ENCODE measurements at places on chromosomes 3 and 15.
A peak's percentile ranks its signal among the peaks of the same experiment; 100 is the strongest.

- no peak for DNase-seq
These were observed 126.8 kb upstream of the CPNE4 start for GRCh38 chr3:132161608-132162007.

GRCh38 chr15:73139744-73140553, 87.7 kb downstream of the NEO1 start:
- DNase-seq = no peak

DNA sequence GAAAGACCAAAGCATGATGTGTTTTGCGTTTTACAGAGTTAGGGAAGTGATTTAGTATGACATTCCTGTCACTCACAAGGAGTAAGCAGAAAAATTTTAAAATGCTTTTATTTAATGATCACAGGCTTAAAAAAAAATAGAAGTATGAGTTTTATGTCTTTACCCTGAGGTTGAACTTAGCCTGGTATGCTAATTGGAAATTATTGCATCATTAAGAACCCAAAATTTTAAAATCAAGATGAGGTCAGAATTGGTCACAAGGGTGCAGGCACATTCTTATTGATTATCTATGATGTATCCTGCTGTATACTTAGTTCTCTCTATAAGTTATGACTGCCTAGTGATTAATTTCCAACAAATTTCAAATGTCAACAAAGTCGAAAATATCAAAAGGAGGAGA, 585.6 kb upstream of the ALCAM start:
- DNase-seq = no peak

DNA sequence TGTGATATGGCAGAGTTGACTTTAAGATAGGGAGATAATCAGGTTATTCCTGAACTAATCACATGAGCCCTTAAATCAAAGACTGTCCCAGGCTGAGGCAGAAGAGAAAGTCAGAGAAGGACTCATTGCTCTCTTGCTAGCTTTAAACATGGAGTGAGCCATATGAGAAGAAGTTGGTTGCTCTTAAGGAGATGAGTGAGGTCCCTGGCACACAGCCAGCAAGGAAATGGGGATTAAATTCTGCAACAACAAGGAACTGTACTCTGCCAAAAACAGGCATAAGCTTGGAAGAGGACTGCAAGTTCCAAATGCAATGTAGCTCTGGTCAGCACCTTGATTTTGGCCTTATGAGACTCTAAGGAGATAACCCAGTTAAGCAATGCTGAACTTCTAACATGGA, 457.0 kb downstream of the PLOD2 start:
- DNase-seq = no peak

DNA sequence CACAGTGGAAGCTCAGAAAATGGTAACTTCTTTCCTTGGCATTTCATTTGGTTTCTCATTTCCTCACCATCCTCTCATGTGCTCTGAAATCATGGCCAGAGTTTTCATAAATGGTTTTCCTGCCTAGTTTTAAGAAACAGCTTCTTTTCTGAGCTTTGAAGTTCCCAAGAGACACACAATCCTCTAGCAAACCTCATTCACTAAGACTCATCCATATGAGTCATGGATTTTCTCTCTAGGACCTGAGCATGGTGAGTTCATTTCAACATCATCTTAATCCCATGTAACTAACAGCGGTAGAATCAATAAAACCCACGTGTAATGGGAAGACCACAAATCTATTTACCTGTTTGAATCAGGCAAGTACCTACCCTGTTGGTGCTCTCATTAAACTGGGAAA, 274.5 kb upstream of the LRTM1 start:
- no peak for DNase-seq

DNA sequence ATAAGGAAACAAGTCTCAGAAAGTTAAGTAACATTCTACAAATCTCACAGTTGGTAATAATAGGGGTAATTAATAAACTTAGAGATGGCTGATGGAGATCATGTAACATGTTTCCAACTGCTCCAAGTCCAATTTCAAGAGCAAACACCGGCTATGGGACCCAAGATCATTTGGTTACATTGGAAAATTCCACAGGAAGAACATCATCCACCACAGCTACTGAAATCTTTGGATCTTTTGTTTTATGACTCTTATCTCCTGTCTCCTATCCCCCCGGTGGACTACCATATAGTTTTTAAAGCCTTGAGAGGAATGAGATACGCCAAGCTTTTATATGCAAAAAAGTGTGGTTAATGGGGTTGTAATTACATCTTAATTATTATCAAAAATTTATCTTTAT, 216.1 kb downstream of the WNT5A start:
- no peak for DNase-seq

GRCh38 chr15:91383532-91383931, 283.5 kb downstream of the SV2B start:
- DNase-seq = no peak

- DNase-seq = no peak
These were observed 322.2 kb upstream of the SATB1 start for GRCh38 chr3:18747383-18747782.

DNA sequence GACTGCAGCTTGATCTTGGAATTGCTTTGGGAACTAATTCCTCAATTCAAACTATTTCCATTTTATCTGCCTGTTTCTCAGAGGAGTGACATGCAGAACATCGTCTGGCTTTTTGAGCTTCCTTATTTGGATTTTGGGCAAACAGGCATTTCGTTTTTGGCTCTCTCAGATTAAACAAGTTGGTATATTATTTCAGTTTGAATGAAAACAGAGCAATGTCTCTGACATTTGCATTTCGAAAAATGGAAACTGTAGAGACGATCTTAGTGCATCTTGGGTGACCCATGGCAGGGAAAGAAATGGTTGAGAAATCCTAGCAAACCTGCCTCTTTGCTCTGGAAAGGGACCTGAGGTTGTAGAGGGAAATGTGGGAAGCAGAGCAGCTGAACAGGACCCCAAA, 33.0 kb upstream of the SNRK start:
- no peak for DNase-seq

DNA sequence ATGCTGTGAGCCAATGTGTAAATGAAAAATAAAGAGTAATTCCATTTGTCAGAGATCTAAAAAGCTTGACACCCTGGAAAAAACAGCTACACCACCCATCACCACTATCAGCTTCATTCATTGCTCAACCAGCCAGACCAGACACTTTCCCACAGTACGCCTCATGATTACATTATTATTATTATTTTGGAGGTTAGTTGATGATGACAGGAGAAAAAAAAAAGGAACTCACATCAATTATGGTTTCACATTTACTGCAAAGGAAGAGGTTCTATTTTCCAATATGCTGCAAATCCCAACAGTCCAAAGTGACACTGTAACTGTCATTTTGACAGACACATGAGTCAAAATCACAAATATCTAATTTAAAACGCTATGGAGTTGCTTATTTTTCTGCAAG, 134.7 kb upstream of the TSC22D2 start:
- DNase-seq = no peak

DNA sequence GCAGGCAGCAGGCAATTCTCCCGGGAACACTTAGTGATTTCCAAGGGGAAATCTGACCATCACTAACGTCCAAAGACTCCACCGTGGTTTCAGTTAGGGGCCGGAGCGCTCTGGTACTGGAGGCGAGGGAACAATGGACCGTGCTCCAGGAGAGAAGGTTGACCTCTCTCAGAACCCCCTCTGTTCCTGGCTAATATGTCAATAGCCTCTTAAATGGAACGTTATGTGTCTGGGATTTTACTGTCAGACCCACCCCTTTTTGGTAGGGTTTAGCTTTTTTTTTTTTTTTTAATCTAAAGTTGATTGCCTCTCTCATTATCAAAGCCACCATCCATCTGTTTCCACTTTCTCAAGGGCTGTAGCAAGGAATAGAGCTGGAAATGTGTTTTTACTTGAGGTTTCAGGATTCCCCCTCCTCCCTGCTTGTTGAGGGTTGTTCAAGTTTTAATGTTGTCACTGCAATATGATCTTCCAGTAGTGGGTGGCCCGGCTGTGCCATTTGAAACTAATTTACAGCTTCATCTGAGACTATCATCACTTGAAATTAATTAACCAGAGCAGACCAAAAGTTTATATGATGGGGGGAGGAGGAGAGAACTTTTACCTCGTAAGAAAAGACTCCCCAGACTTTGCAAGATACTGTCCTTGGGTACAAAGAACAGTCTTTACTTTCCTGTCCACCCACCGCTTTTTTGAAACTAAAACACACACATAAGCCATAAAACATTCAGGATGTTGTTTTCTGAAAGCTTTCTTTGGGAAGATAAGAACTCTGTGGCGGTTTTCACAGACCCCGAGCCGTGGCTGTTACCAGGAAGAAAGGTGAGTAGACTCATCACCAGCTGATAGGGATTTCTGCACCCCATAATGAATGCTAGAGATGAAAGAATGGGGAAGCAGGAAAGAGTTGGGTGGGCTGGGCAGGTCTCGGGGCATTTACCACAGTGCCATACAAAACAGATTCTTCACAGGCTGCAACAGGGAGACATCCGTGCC, 187.8 kb downstream of the UACA start:
- DNase-seq = peak; percentile 55

DNA sequence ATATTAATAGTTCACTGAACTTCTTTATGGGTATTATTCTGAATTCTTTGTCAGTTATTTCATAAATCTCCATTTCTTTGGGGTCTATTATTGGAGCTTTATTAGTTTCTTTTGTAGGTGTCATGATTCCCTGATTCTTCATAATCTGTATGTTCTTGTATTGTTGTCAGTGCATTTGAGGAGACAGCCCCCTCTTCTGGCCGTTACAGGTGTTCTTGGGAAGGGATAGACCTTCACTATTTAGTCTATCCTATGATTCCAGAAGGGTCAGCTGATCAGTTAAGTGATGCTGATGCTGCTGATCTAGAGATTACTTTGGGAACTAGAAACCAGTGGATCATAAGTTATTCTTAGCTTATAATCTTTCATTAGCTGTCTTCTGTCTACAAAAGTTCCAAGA, 34.9 kb downstream of the TMEM39A start:
- DNase-seq = no peak

DNA sequence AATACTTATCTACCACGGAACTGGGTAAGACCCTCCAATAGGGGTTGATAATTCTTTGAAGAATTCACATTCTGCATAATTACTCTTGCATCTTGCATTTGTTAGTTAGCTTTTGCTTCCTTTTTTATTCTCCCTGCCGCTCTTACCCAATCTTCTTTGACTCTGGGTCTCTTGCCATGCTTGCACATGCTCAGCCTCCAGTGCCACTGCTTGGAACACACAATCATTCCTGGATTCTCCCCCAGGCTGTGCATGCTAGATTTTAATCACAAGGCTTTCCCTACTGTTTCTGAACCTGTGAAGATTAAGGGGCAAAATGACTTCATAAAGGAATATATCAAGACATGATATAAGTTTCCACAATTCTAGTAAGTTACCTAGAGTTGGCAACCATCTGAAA, 133.1 kb downstream of the IL1RAP start:
- DNase-seq = no peak

DNA sequence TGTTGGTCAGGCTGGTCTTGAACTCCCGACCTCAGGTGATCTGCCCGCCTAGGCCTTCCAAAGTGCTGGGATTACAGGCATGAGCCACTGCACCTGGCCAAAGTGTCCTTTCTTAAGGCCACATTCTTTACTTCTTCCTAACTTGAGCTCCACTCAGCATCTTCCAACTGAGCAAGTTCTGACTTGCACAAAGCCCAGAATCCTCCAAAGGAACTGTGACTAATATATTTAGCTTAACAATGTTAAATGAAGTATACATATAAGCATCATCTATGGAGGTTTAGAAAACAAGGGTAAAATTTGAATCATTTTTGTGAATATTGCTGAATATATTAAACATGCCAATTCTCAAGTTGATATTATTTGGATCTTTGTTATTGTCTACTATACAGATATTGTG, 93.7 kb downstream of the SHQ1 start:
- no peak for DNase-seq

DNA sequence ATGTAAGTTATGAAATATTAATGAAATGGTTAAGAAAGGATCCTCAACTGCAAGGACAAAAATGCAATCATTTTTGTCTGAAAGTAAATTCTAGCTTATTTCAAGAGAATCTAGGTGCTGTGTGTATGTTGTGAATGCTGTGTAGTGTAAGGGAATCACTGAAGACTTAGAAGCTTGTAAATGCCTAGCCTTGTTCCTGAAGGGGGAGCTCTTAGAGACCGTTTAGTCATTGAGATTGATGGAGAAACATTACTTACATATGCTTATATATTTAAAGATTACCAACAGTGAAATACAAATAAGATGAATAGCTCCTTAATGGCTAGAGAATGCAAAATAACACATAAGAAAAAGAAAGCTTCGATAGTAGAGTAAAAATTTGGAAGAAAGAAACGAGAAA, 67.9 kb downstream of the CNTN4 start:
- DNase-seq = no peak

- peak; percentile 32 for DNase-seq
These were observed 966 bp downstream of the MYO1E start for GRCh38 chr15:59371458-59372351.

GRCh38 chr3:181948286-181948685, 236.6 kb downstream of the SOX2 start:
- no peak for DNase-seq

DNA sequence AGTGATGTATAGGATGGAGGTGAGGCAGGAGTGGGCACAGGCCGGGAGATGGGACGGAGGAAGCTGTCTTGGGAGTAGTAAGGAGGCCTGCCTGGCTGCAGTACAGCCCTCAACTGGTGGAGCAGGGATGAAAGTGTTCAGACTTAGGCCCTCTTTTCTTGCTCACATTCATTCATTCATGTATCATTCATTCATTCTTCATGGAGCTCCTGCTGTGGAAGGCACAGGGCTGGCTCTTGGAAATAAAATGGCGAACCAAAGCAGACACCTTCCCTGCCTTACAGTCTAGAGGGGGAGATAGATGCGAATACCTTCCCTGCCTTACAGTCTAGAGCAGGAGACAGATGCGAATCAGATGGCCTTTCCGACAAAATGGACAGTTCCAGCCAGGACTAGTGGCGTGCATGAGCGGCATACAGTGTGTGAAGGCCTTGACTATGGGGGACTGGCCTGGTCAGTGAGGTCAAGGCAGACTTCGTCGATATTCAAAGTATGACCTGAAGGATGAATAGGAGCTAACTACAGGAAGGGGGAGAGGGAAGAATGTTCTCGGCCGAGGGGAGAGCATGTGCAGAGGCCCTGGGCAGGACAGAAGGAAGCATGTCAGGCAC, 143.2 kb upstream of the TLE3 start:
- no peak for DNase-seq

DNA sequence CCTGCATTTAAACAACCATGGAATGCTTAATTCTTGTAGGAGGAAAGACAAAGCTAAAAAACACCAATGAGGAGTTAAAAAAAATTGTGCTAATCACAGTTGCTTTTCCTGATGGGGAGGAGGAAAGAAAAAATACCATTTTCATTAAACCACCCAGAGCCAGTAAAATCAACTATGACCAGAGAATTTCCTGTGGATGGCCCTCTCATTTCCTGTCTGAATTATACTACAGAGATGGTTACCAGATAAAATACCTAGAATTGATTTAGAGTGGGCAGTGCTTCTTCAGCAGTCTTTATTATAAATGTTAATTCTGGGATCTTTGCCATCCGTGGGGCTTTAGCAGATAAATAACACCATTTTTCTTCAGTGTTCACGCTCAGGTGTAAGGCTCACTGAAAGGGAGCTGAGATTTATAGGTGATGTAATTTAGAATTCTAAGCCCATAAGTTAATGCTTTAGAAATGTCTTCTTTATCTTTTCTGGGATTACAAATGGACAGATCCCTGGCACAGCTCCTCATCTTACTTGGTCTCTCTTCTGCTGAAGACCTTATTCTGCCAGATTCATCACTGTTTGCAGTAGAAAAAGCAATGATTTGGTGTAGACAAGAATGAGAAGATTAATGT, 37.9 kb downstream of the RETNLB start:
- DNase-seq = no peak

GRCh38 chr15:78179906-78180305, 30.7 kb downstream of the IDH3A start:
- no peak for DNase-seq
